CD4-positive, alpha-beta memory T cell (primary cell): ENCODE measurements at places on chromosomes 12 and 14.
A peak's percentile ranks its signal among the peaks of the same experiment; 100 is the strongest.

- no peak for DNase-seq
Measured at GRCh38 chr14:103279142-103280025, 54.7 kb upstream of the EIF5 start.

DNA sequence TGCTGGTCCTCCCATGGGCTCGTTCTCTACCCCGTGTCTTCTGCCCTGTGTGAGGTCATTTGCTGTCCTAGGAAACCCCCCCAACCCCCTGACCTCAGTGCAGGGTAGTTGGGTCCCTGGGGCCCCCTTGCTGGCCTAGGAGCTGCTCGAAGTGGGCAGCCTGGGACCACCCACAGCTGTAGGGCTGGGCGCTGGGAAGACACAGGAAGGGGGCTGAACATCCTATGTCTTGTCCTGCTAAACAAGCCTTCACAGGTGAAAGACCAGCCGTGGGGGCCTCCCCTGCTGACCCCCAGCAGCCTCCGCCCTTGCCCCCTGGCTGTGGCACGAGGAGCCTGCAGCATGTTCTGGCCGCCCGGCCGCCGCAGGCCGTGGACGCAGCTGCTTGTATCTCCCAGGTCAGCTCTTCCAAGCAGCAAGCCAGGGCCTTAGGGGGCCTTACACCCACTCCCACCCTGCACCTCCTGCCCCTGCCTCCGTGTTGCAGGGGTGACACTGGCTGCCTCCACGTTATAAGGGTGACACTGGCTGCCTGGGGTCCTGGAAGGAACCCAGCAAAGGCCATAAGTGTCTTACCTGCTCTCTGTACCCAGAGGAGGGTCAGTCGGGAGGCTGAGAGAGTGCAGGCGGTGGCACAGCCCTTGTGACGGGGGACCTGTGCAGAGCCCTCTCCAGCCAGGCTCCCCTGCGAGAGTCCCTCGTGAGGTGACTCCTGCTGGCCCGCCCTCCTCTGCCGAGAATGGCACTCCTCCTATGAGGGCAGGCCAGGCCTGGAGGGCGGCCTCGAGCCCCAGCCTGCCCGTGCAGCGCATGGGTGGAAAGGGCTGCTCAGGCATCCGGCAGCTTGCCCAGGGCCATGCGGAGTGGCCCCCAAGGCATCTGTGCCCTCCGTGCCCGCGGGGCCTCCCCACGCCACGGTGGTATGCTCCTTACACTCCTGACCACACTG lies 11.5 kb upstream of the TEX22 start:
- DNase-seq = no peak

DNA sequence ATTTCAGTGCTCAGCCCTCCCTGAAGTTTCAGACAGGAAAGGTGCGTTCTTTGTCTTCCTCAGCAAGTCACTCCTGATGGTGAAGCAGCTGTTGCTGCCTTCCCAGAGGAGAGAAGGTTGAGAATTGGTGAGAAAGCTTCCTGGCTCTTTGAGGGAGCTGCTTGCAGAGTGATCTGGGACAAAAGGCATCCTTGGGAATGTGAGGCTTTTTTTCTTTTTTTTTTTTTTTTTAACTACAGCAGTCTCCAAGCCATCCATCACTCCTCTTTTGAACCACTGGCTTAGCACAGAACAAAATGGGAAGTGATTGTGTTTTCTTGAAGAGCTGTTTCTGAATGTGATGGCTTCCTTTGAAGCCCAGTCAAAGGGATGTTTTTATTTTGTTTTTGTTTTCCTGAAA lies 120.4 kb upstream of the LRIG3 start:
- no peak for DNase-seq

- DNase-seq = no peak
Measured at GRCh38 chr14:104458845-104459244, 120.7 kb upstream of the C14orf180 start.

GRCh38 chr12:102900389-102900788 lies 16.7 kb downstream of the PAH start:
- DNase-seq = no peak

DNA sequence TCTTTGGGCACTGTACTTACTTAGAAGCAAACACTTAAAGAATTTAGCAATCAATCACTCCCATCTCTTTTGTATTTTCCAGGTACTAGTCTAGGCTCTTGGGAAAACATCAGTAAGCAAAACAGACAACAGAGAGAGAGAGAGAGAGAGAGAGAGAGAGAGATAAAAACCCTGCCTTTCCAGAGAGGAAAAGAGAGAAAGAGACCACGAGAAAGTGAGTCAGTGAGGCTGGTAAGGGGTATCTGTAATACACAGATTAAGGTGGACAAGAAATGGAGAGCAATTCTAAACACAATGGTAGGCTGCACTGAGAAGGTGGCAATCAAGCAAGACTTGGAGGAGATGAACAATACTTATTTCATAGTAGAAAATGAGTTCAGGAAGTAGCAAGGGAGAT lies 119.9 kb upstream of the OVCH1 start:
- DNase-seq = no peak

GRCh38 chr12:116861320-116861719 lies 19.9 kb downstream of the HRK start:
- DNase-seq = peak; percentile 13

GRCh38 chr12:51362747-51363342 lies 16.4 kb upstream of the CELA1 start:
- no peak for DNase-seq

DNA sequence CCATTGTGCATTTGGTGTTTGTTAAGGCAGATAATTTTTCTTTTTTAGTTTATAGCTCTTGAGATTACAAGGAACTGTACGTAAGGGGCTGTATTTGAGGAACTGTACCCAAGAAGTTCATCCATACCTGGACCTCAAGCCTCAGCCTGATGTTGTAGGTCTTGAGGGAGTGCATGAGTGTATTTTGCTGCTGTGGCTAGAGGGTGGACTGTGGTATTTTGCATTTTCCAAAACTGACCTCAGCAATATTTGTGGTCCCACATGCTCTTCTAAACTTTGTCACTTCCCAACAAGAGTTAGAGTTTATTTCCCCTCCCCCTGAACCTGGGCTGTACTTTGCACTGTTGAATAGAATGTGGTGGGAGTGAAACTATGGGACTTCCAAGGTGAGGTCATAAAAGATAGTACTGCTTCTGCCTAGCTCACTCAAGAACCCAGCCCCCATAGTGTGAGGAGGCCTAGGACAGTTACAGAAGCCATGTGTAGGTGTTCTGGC lies 42.2 kb upstream of the FBXO33 start:
- no peak for DNase-seq

- no peak for DNase-seq
Measured at GRCh38 chr12:52524898-52525591, 4.9 kb upstream of the KRT5 start.

GRCh38 chr12:132375747-132376463 lies 46.5 kb upstream of the GALNT9 start:
- no peak for DNase-seq

DNA sequence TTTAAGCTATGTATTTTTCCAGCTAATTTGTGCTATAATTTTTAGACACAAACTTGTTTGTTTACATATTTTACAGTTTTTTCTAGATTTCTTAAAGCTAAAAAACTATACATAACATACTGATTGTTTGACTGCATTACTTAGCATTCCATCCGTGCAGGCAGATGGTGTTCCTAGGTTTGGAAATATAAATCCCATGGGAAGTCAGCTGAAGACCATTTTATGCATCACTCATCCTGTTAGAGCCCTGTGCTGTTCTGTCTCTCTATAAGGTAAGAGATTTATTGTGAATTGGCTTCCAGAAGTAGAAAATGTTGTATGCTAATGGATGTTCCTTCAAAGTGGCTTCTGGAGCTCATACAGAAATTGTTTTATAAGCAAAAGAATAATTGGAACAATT lies 31.1 kb downstream of the RMST start:
- DNase-seq = no peak

DNA sequence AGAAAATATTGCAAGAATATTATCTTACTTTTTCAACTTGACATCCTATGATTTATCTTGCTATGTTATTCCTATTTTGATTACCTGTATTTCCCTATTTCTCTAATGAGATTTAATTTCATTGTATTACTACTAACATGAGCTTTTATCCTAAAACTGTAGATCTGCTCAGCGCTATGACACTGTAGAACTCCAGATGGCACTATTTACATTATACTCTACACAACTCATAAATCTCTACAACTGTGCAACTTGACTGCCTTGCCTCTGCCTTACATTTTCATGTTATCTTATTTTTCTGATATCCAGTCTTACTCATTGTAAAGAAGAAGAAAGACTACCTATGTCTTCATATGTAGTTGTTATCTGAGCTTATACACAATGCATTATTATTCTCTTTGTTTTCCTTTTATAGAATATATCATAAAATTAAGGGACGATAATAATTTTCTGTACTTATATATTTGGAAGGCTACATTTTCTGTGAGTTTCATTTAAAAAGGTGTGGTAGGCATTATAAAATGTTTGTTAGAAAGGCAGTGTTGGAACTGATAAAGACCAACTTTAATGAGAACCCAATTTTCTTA lies 24.1 kb downstream of the NUP37 start:
- DNase-seq = no peak

DNA sequence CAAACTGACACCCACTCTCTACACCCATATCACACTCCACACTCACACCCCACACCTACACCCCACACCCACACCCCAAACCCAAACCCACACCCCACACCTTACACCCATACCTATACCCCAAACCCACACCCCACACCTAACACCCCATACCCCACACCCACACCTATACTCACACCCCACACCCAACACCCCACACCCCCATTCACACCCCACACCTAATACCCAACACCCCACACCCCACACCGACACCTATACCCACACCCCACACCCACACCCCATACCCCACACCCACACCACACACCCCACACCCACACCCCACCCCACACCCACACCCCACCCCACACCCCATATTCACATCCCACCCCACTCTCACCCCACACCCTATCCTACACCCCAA lies 38.5 kb downstream of the TMEM120B start:
- no peak for DNase-seq

DNA sequence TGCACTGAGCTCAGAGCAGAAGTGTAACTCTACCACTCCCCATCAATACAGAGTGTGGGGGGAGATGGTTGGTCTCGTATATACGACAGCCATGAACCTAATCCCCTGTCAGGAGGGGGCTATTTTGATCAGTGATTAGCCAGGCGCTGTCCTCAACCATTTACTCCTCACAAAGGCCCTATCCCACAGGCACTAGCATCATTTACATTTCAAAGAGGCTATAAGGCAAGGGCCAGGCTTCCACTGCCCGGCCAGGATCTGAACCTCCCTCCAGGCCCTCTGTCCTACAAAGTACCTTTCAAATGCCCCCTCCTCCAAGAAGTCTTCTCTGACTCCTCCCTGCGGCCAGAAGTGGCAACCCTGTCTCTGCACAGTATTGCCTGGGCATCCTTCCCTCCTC lies 74.7 kb downstream of the ITPK1 start:
- DNase-seq = no peak

DNA sequence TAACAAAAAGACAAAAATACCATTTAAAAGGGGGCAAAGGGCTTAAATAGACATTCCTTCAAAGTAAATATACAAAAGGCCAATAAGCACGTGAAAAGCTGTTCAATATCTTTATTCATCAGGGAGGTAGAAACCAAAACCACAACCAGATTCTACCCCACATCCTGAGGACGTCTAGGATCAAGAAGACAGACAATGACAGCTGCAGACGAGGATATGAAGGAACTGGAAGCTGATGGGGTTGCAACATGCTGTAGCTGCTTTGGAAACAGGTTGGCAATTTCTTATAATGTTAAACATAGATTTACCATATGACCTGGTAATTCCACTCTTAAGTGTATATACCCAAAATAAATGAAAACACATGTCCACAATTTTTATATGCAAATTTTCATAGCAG lies 85.1 kb upstream of the C14orf180 start:
- DNase-seq = peak; percentile 5

GRCh38 chr12:128573907-128574306 lies 249.9 kb downstream of the SLC15A4 start:
- no peak for DNase-seq

DNA sequence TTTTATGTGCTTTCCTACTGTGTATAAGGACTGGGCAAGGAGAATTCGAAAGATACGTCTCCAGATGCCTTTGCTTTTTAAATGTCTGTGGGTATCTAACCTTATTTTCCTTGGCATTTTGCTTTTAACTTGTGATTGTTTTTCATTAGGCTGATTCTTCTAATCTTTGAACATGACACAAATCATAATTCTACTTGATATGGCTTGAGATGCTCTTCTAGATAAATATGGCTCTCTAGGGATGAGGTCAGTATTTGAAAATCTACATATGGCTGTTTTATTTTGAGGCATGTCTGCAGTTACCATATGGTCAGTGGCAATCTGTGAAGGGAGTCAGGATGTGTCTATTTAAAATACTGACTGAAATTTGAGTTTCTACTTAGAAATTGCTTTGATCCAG lies 139.2 kb downstream of the SLC2A13 start:
- DNase-seq = no peak

DNA sequence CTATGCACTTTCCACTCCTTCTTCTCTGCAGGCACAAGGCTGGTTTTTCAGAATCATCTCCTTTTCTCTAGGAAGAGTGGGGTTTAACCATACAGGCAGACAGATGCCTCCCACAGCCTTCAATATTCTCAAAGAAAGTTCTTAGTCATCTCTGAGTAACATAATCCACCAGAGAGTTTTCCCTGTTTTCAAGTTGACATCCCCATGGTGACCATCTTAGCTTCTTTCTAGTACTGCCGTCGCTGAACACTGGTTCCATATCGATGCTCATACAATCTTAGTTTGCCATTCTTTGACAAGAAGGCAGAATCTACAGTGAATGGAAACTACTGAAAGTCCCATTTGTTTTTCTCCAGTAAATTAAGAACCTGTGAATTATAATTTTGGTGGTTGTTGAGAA lies 28.6 kb downstream of the TPH2 start:
- DNase-seq = no peak

- DNase-seq = no peak
Measured at GRCh38 chr12:69583203-69583602, 2.1 kb upstream of the CCT2 start.

GRCh38 chr14:55942826-55943225 lies 175.4 kb upstream of the PELI2 start:
- DNase-seq = no peak

DNA sequence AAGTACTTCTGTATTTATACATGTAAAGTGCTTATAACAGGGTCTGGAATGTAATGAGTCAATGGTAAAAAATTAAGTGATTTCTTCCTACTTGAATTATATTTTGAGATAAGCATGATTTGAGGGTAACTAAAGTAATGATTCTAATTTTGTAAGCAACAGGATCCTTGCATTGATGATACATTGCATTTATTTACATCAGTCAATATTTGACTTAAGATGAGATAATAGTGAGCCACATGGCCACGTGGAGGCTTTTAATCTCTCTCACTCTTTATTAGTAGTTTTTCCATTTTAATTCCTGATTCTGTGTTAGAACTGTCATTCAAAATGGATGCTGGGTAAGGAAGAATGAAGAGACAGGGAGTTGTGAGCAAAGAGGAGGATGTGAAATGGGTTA lies 298.1 kb upstream of the PRICKLE1 start:
- no peak for DNase-seq

DNA sequence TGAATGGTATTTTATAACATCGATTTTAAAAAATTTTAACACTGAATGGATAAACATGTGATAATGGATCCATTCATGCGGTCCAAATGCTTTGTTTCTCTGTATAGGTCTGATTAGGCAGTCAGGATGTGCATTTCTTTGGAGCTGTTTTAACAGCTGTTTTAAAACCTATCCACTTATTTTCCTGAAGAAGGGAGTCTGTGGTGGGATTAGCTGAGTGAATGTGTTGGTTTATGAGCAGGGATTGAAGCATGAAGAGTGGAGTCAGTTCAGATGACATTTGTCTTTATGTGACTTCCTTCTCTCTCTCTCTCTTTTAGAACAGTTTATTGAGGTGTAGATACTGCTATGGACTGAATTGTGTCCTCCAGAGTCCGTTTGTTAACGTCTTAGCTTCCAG lies 37.7 kb downstream of the GLT8D2 start:
- no peak for DNase-seq

GRCh38 chr14:104689109-104689880 lies at the start of gene INF2:
INF2 (plus strand) TSS chr14:104689618; CDS start chr14:104701366, 11,748 bp downstream.
- peak; percentile 57 for DNase-seq
